ENCODE measurements at places on chromosomes 1 and 21. TPM values are rescaled to one million over a fixed set of nuclear protein-coding genes. Genes with fewer than 3 reads are reported as not detected.

DNA sequence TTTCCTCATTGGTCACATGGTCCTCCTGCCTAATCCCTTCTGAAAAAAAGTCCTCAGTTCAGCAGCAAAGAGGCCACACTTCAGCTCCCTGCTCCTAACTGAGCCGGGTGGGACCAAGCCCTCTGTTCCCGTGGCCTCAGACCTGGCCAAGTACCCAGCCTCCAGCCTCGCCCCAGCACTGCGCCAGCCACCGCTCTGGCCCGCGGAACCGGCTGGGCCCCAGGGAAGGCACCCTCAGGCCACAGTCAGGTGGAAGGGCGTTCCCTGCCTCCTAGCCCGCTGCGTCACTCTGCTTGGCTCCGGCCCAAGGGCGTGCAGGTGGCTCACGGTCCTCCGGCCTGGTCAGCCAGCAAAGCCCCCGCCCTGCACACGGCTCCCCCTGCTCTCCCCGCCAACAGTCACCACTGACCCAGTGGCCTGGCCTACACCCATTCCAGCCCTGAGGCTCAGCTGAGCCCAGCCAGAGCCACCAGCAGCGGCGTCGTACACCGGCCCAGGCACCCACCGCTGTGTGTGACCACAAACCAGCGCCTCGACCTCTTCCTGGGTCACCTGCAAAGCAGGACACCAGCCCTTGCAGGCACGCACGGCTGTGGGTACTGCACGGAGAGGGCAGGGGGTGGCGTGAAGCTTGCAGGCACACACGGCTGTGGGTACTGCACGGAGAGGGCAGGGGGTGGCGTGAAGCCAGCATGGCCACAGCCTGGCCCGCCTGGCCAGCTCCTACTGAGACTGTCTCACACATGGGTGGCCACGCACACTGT is 19.4 kb downstream of the NADK start:
- DNase-seq: no peak

GRCh38 chr1:219917851-219918466 is 10.4 kb downstream of the SLC30A10 start:
- DNase-seq: no peak

- DNase-seq: peak; percentile 86
Measured at GRCh38 chr1:16187748-16188401, 24.6 kb downstream of the ARHGEF19 start.

- DNase-seq: no peak
Measured at GRCh38 chr1:26045722-26046245, at the start of gene SLC30A2. Gene SLC30A2 (minus strand): TSS chr1:26046118. CDS start chr1:26045896, 222 bp downstream.

- peak; percentile 12 for DNase-seq
Measured at GRCh38 chr1:17649371-17650106, 105.6 kb upstream of the ACTL8 start.

- DNase-seq: peak; percentile 96
Measured at GRCh38 chr1:21254335-21254951, 35.8 kb downstream of the ECE1 start.

GRCh38 chr1:35278886-35279554 is 10.5 kb downstream of the ZMYM4 start:
- DNase-seq: no peak

DNA sequence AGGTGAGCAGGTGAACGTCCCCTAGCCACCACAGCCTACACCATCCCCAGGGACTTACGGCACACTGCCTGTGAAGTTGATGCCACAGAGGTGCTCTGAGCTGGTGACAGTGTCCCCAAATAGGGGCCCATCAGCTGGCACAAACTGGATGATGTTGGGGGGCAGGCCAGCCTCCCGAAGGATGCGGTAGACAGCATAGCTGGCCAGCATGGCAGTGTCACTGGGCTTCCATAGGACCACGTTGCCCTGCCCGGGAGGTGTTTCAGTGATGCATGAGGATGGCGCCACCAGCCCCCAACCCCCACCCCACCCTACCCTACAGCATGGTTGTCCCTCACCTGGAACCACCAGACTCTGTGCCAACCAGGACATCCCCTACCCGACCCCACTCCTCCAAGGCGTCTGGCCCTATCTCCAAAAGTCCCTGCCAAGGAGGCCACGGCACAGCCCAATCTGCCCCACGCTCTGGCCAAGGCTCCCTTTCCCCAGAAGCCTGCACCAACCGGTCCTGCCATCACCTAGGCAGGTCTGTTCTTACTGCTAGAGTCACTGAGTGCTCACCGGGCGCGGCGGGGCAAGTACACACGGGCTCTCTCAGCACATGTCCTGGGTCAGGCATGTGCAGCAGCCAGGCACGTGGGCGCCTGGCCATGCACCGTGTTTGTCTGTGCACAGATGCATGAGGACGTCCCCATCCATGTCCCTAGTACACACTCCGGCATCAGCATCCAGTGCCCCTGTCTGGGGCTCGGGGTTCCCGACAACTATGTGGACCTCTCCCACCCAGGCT is 20.5 kb downstream of the ALDH4A1 start:
- no peak for DNase-seq

DNA sequence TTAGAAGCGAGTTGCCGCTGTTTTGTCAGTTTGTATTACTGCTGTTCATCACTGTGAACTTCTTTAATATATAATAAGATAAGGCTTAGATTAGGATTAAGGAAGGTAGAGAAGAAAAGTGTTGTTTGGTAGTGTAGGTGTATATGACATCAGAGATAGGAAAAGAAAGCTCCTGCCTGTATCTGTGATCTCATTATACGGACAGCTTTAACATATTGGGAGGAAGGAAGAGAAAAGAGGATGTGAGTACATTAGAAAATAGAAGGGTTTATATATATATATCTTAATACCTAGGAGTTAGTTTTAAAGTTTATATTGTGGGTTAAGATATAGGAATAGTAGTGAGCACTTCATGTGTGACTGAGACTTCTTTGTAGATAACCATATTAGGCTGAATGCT is 71.0 kb downstream of the RALGPS2 start:
- DNase-seq: no peak

GRCh38 chr1:223770621-223771315 is 58.4 kb downstream of the CAPN2 start:
- no peak for DNase-seq

GRCh38 chr21:38499296-38499695 is 1.0 kb upstream of the ERG start:
- DNase-seq: no peak

- DNase-seq: no peak
Measured at GRCh38 chr1:184408580-184408979, 21.8 kb downstream of the C1orf21 start.

DNA sequence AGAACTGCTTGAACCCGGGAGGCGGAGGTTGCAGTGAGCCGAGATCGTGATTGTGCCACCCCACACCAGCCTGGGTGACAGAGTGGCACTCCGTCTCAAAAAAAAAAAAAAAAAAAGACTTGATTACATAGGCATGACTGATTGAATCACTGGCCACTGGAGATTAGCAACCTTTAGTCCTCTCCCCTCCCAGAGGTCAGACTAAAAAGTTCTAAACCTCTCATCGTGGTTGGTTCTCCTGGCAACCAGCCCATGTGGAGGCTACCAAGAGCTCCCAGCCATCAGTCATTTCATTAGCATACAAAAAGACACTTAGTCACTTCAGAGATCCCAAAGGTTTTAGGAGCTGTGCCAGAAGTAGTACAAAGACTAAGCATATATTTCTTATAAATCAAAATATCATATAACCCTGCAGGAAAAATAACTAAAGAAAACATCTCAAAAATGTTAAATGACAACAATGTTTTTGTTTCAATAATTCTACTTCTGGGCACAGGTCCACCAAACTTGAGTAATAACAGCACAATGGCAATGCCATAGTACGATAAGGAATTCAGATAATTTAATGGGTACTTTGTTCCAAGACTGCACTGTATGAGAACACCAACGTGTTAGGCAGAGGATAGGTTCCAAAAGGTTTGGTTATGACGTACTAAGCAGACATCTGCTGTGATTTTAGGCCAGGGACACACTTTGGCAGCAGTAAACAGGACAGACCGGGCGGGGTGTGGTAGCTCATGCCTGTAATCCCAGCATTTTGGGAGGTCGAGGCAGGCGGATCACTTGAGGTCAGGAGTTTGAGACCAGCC is 18.1 kb downstream of the USP48 start:
- peak; percentile 33 for DNase-seq

DNA sequence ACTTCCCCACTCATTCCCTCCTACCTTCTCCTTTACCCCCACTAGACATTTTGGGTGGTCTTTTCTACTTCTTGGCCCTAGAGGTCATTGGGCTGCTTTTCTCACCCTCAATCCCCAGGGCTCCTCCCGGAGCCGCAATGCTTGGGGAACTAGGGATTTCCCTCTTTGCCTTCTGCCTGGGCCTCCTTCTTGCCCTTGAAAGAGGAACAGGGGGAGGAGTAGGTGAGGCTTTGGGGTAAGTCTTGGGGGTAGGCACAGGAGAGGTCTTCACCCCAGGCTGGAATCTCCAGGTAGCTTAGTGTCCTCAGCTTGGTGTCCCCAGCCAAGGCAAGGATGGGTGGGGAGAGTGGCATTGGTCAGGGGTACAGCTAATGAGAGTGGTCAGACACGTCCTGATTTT is 56.2 kb upstream of the EPS8L3 start:
- DNase-seq: no peak

DNA sequence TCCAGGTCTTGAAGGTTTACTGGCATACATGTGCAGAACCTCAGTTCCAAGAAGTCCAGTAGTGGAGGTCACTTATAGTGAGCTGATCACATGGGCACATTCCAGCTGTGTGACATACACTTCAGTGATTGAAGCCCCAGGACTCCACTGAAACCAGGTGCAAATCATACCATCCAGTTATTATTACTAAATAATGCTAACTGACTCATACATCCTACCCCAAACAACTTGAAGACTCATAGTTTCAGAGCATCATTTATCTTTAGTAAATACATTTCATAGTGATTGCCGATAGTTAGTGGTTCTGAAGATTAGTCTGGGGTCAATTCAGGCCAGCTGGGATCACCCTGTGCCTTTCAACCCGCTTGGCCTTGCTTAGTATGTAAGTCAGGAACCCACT is 137.9 kb upstream of the UBE2U start:
- no peak for DNase-seq

DNA sequence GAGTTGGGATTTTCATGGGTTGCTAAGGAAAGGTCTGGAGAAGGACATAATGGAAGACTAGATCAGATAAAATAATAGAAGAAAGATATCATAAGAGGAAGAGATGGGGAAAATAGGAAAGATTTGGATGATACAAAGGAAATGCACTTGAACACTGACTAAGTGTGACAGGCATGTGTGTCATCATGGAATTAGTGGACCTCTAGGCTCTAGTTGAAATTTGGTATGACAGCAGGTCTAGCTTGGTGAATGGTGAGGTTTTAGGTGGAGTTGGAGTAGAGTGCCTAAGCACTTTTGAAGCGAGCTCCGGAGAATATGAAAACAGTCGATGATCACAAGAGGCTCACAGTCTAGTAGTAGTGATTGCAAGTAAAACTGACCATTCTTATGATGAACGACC is 73.0 kb upstream of the PTGS2 start:
- no peak for DNase-seq

DNA sequence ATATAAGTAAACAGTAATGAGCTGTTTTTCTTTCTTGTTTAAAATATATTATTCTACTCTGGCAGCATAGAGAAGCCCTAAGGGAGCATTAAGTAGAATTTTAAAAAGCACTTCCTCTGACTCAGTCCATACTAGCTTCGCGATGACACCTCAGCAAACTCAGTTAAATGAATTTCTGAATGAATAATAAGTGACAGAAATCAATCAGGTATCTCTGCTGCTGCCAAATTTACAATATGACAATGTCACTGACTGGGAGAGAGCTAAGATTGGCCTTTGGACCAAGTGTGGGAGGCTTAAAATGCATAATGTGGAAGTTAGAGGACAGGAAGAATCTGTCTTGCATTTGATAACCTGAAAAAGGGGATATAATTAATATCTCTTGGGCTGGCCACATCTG is 296.1 kb downstream of the HHIPL2 start:
- no peak for DNase-seq

DNA sequence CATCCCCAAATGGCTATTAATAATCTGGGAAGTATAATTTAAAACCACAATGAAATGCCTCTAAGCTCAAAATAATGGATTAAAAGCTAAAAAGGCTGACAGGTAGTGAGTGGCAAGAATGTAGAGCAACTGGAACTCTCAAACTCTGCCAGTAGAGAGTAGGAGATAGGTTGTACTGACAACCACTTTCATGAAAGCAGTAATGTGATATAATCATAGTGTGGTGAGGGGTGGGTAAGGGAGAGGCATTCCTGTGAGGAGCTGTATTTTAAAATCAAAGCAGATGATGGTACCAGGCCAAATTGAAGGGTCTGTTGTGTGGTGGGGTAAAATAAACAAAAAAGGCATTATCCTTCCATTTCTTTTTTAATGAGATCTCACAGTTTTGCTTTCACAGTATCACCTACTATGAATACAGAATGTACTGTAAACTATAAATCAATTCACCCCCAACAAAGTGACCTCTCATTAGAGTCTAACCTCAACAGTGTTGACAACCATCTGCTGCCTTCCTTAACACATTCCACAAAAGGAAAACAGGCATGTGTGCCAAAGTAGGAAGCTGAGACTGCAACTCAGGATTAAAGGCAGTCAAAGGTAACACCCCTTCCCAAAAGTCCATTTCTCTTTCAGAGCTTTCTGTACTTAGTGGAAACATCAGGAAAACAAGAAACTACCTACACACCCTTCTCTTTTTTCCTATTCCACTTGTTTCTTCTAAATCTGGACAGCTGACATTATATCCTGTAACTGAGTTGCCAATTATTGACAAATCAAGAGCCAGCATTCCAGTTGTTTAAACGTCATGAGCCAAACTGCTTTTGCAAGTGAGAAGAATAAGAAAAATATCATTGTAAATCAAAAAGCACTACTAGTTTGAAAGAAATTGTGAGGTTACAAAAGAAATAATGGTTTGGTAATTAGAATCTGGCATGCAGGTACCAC is 130.8 kb downstream of the FAF1 start:
- DNase-seq: peak; percentile 12

DNA sequence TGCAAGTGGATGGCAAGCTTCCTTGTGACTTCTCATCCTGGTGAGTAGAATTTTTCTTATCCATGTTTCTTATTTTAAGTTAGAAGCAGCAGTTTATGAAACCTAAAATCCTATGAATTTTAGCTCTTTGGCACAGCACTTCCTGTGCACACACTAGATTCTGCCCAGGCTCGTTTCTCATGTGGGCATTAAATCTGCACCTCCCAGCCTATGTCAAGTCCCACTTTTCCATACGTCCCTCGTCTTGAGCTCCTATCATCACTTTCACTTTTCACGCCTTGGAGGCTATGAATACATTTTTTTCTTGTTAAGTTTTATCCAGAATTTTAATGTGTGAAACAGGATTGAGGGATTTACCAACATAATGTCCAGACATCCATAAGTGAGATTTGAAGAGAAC is 142.1 kb downstream of the MRPS6 start:
- DNase-seq: no peak

- no peak for DNase-seq
Measured at GRCh38 chr1:38370716-38371504, 324.3 kb upstream of the POU3F1 start.

DNM3 gene
- 7.1 TPM for total RNA-seq

FCAMR gene
- not detected for total RNA-seq

CELA2A gene
- not detected for total RNA-seq

ARHGEF19 gene
- 27.6 TPM for total RNA-seq

UBAP2L gene
- total RNA-seq: 70.5 TPM

JAM2 gene
- 42.5 TPM for total RNA-seq

LORICRIN gene
- total RNA-seq: not detected

LCE3B gene
- not detected for total RNA-seq

TMPRSS15 gene
- total RNA-seq: not detected

FLG2 gene
- 0.21 TPM for total RNA-seq

SLC2A5 gene
- total RNA-seq: 15.9 TPM
